Stimulated activated CD4-positive, alpha-beta T cell treated with anti-CD3 and anti-CD28 coated beads, Interleukin-15, amount 100 ng/mL, for 1 hour (primary cell): ENCODE measurements at places on chromosomes 11 and 22.
A peak's percentile ranks its signal among the peaks of the same experiment; 100 is the strongest.

GRCh38 chr22:26267856-26268255 is 98.6 kb downstream of the SEZ6L start:
- DNase-seq: no peak

- DNase-seq: no peak
Observed at GRCh38 chr11:103488031-103488461, 378.8 kb downstream of the DYNC2H1 start.

- DNase-seq: no peak
Observed at GRCh38 chr11:33598426-33599069, 102.1 kb downstream of the C11orf91 start.

DNA sequence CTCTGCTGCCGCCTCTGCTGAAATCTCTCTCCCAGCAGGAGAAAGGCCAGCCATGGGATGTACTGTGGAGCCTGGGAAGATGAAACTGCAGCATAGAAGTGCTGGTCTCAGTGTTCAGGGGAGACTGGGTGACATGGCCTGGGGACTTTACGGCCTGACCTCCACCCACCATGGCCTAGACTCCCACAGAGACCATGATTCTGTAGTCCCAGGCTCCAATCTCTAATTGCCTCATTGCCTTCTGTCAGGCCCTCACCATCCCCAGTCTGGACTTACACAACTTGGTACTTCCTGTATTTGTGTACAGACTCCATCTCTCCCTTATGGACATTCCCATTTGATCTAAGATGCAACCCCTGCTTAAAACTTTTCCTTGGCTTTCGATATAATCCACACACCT is 43.1 kb downstream of the TRAF6 start:
- no peak for DNase-seq

GRCh38 chr11:33214187-33214586 is 43.0 kb upstream of the HIPK3 start:
- DNase-seq: no peak

DNA sequence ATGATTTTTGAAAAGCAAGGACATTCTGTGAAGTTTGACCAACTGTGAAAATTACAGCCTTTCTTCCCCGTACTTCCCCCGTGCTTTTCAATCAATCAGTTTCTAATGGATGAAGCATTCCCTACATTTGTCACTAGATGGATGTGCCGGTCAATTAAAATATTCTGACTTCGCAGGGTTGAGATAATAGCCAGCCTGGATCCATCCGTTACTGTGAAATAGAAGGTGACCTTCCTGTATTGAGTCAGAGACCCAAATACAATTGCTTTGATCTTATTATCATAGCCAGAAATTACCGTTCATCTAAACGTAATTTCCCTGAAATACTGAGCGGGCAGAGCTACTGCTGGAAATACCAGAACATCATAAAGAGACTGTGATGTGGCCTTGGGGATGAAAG is 21.1 kb upstream of the PARVB start:
- DNase-seq: no peak

- no peak for DNase-seq
Observed at GRCh38 chr11:33997584-33998251, 53.8 kb upstream of the CAPRIN1 start.

DNA sequence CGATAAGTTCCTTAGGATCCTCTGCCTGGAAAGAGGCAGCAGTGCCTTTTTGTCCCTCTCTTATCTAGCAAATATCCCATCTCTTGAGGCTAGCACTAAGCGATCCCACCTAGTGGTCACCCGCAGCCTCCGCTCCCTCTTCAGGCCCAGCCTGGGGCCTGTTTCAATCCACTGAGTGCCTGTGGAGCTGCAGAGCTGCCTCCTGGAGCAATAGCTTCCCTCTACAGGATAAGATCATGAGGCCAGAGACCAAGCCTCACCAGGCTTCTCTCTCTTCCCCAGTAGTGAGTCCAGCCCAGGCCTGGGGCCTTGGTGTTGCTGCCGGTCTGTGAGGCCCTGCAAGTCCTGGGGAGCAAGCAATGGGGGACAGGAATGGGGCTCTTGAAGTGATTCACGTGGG is 65.8 kb downstream of the SLC22A12 start:
- DNase-seq: no peak

DNA sequence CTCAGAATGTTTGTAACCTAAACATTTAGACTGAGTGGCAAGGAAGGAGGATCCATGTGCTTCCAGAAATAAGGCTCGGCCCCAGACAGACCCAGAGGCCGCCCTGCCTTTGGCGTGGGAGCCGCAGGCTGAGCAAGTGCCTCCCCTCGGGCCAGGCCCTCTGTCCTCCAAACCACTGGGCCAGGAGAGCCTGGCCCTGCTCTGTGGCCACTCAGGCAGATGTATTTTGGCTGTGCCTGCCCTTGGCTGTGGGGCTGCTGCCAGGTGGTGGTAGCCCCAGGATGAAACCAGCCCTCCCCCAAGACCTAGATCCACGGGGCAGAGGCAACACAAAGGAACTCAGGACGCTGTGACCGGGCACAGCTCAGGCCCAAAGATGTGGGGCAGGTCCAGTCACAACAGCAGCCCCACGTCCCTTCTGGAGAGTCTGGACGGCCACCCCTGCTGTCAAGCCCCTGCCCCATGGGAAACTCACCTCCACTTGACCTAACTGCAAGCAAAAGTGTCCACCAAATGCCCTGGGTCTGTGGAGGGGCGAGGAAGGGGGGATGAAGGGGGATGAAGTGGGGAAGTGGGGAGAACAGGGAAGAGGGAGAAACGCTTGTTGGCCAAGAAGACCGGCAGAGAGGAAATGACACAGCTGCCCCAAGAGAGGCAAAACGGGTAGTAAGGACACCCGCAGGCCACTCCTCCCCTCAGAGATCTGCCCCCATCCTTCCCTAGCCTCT is 24.0 kb downstream of the PISD start:
- no peak for DNase-seq

GRCh38 chr22:32574411-32574810 is 99.8 kb downstream of the FBXO7 start:
- DNase-seq: no peak

GRCh38 chr11:110878513-110878912 is 166.3 kb upstream of the ARHGAP20 start:
- DNase-seq: no peak

GRCh38 chr11:75562048-75562835 is at the start of gene SERPINH1:
SERPINH1 (plus strand) TSS chr11:75562253; CDS start chr11:75566350, 4,097 bp downstream.
- DNase-seq: peak; percentile 47

DNA sequence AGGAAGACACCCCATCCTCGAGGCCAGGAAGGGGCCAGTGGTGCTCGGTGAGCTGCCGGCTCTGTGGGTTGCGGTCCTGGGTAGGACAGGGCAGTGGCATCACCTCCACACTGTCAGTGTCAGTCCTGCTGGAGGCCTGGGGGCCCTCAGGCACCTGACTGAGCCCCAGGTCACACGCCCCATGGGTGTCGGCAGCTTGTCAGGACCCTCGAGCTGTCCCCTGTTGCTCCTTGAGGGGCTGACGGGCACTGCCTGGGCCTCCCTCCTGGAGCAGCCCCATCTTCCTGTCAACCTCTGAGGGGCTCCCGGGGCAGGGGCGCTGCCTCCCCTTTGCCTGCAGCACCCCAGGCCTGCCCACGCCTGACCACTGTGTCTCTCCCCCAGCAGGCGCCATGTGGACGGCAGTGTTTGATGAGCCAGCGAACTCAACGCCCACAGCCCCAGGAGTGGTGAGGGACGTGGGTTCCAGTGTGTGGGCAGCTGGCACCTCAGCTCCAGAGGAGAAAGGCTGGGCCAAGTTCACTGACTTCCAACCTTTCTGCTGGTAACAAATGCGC is 35.4 kb downstream of the SBF1 start:
- no peak for DNase-seq

DNA sequence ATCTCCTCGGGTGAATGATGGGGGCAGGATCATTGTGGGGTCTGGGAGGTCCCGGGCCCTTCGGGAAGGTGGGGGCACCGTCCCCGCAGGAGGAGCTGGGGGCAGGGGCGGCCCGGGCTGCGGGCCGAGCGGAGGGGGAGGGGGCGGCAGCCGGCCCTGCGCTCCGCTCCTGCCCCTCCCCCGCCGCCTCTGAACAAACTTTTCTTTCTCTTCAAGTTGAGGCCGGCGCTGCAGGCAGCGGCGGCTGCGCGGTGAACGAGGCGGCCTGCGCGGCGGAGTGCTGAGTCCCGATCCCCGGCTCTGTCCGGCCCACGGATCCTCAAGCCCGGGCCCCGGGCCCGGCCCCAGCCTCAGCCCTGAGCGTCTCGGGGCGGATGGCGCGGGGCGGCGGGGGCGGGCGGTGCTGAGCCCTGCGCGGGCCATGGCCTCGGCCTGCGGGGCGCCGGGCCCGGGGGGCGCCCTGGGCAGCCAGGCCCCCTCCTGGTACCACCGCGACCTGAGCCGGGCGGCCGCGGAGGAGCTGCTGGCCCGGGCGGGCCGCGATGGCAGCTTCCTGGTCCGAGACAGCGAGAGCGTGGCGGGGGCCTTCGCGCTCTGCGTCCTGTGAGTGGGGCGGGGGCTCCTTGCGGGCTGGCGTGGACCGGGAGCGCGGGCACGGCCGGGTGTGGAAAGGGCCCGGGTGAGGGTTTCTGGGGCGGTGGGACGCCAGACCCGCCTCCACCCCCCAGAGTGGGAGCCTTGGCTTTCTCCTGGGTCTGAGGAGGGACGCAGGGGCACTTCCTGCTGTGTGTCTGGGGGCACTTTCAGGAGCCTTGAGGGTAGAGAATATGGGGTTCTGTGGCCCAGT is at the start of gene INPPL1:
Gene INPPL1, plus strand, starts transcription at position 204 of the 847 bp plus-strand sequence. Its CDS starts 218 bp downstream, at position 422.
- DNase-seq: no peak

DNA sequence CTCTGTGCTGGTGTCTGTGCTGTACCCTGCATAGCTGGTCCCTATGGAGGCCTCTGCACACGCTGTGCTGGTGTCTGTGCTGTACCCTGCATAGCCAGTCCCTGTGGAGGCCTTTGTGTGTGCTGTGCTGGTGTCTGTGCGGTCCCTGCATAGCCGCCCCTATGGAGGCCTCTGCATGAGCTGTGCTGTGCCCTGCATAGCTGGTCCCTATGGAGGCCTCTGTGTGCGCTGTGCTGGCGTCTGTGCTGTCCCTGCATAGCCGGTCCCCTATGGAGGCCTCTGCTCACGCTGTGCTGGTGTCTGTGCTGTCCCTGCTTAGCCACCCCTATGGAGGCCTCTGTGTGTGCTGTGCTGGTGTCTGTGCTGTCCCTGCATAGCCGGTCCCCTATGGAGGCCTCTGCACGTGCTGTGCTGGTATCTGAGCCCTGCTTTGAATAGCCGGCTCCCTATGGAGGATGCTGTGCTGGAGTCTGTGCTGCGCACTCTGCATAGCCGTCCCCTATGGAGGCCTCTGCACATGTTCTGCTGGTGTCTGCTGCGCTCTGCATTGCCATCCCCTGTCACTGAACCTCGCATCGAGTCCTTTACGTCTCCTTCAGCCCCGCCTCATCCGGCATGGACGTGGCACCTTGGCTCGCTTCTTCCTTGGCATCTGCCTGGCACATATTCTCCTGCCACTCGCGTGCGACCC is 6.2 kb downstream of the NADSYN1 start:
- no peak for DNase-seq

- DNase-seq: no peak
Observed at GRCh38 chr22:35401863-35402262, 1.9 kb downstream of the MCM5 start.

DNA sequence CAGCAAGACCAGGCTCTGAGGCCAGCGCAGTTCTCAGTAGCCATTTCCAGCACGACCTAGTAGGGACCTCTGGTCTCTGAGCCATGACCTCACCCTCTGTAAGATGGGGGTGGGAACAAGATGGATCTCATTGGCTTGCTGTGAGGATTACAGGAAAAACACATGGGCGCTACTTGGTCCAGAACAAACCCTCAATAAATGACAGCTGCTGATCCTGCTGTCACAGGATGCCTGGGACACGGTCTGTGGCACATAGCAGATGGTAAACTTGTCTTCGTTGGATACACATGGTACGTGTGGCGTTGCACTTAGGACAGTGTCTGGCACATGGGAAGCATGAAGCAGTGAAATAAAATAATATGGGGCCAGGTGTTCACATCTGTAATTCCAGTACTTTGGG is 4.5 kb upstream of the KCTD17 start:
- DNase-seq: no peak

DNA sequence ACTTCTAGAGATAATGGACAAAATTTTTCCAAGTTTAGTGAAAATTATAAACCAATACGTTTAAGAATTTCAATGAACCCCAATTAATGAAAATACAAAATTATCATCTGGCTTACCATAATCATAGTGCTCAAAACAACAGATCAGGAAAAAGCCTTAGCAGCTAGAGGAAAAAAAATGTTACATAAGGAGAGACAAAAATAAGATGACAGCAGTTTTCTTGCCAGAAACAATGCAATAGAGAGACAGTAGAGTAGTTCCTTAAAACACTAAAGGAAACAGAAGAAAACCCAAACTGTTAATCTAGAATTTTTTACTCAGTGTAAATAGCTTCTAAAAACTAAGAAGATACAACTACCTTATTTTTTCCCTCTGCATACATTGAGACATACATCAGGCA is 341.7 kb upstream of the CHORDC1 start:
- no peak for DNase-seq

GRCh38 chr11:58318532-58318931 is 40.3 kb downstream of the OR5B17 start:
- no peak for DNase-seq

- no peak for DNase-seq
Observed at GRCh38 chr11:2837096-2837601, 48.4 kb downstream of the CDKN1C start.

DNA sequence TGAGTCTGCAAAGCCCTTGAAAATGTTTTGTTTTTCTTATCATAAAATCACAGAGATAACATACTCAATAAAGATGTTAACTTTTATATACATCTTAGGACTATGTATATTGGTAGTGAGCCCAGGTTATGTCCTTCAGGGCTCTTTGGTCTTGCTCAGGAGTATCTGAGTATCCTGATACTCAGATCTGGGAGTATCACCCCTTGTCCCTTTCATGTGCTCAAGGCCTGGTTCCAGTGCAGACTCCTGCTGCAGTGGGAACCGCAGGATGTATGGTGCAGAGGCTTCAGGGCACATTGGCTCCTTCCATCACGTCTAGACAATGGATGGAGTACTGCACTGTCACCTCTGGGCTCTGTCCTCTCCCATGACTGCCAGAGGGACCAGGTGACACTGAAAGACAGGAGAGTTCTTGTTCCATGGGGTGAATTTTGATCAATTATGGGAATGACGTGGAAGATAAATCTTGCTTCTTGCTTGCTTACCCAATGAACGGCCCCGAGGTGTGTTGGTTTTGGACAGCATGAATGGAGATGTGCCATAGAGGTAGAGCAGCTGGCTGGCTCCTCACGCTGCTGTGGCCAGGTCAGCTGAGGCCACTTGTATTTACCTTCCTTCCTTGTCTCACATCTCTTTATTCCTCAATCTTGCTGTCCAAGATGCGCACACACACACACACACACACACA is 215.5 kb downstream of the ARHGAP42 start:
- no peak for DNase-seq
